ENCODE measurements at places on chromosomes 2 and 18.

GRCh38 chr2:127020536-127020935, 86.4 kb downstream of the BIN1 start:
- DNase-seq: no peak

GRCh38 chr2:11239666-11240462, 84.6 kb downstream of the SLC66A3 start:
- DNase-seq: no peak

DNA sequence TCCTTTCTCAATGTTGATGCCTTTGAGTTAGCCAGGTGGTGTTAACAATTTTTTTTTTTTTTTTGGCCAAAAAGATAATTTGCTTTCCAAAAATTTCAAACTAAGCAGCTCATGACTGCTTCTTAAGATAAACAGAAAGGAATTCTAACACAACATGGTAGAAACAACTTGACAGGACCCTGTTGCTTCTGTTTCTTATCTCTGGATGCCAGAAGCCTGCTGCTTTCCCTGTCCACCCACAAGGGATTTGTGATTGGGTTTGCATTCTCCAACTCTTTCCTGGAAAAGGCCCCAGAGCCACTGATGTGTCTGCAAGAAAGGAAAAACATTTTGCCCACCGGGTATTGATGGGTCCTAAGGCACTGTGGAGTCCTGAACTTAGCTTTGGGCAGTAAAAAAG, 217.2 kb upstream of the PKDCC start:
- no peak for DNase-seq

- DNase-seq: no peak
These were observed 314.0 kb downstream of the MEIS1 start for GRCh38 chr2:66748939-66749338.

DNA sequence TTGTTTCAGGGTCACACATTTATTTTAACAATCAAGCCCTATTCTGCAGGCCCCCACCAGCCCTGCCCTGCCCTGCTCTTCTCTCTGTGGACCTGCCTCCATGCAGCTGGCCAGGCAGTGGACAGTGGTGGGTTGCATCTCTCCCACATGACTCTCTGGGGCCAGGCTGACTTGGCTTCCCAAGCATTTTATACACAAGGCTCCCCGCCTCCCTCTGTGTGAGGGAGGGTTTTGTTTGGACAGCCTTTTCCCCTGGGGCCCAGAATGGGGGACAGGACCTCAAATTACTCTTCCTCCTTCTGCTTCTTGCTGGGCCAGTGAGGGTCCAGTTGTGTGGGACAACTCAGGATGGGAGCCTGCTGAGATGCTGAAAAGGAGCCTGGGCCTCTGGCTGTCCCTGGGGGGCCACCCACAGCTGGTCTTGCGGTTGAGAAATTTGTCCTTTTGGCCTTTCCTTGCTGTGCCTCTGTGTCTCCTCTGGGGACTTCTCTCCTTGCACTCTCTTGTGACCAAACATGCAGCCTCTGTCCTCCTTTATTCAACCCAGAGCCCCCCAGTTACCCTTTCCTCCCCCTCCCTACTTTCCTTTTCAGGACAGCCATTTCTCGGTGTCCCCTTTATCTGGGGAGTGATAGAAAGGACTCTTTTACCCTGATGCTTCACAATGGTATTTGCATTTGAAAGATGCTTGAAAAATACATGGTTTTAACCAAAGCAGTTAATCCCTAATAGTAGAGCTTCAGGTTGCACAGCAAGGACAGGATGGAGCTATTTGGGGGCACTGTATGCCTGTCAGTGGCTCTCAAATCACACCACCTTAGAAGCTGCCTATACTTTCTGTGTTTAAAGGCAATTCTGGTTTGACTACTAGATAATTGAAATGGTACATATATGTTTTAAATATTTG, 151.1 kb downstream of the FHOD3 start:
- no peak for DNase-seq

DNA sequence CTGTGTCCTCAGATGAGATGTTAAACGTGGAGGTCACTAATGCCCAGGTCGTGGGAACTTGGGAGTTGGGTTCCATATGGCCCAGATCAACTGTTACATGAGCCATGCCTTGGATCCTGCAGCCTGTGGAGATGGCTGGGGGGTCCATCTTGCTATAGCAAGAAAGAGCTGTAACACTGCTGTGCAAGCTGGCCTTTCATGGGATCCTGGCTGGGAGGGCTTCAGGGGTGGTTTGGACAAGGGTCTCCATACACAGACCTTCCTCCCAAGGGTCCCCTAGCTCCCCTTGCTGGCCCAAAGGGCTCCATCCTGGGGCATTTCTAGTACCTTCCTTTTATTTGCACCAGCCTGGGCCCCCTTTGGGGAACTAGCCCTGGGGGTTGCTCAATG, 337.7 kb downstream of the DYSF start:
- no peak for DNase-seq

- no peak for DNase-seq
These were observed 62.2 kb downstream of the EDAR start for GRCh38 chr2:108926561-108927380.

- no peak for DNase-seq
These were observed 6.2 kb upstream of the EFR3B start for GRCh38 chr2:25035537-25036220.

GRCh38 chr2:78768016-78768415, 257.5 kb upstream of the REG3G start:
- no peak for DNase-seq

GRCh38 chr18:22816266-22817176, 116.6 kb upstream of the RBBP8 start:
- no peak for DNase-seq

GRCh38 chr2:202015471-202015870, 18.2 kb upstream of the FZD7 start:
- no peak for DNase-seq

DNA sequence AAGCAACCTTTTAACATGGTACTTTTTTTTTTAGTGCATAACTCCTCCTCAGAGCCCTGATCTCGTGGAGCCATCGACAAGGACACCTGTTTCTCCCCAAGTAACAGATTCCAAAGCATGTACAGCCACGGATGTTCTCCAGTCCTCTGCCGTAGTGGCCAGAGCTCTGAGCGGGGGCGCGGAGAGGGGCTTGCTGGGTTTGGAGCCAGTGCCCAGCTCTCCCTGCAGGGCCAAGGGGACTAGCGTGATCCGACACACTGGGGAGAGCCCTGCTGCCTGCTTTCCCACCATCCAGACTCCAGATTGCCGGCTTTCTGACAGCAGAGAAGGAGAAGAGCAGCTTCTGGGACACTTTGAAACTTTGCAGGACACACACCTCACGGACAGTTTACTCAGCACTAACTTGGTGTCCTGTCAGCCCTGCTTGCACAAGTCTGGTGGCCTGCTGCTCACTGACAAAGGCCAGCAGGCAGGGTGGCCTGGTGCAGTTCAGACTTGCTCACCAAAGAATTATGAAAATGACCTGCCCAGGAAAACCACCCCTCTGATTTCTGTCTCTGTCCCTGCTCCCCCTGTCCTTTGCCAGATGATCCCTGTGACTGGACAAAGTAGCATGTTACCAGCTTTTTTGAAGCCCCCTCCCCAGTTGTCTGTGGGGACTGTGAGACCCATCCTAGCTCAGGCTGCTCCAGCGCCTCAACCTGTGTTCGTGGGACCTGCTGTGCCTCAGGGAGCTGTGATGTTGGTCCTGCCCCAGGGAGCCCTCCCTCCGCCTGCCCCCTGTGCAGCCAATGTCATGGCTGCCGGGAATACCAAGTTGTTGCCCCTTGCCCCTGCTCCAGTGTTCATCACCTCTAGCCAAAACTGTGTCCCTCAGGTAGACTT, 4.5 kb downstream of the KLF11 start:
- no peak for DNase-seq

- DNase-seq: no peak
These were observed 54.6 kb downstream of the PRKCE start for GRCh38 chr2:45706033-45706432.

DNA sequence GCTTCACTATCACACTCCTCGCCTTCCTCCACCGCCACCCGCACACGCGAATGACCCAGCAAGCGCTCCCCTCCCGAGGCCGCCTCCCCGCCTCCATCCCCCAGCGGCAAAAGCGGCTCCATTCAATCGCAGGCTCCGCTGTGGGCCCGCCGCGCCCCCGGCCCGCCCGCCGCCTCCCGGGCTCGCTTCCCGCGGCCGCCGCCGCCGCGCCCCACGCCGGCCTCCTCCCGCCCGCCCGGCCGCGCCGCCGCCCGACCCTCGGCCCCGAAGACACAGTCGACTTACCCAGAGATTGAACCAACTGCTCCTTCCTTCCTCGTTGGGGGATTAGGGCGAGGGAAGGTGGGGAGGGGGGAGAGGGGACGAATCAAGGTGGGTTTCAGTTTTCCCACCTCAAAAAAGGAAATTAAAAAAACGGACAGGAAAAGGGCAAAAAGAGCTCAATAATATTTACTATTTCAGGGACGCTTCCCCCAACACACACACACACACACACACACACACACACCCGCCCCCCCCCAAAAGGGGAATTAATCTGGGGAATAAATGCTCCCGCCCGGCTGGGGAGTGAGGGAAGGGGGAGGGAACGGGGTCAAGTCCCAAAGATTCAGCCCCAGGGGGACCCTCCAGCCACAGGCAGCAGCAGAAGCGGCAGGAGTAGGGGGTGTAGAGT, 743 bp downstream of the XPO1 start:
- no peak for DNase-seq

- no peak for DNase-seq
These were observed 52.0 kb upstream of the HS6ST1 start for GRCh38 chr2:128370468-128371247.

- no peak for DNase-seq
These were observed 90.2 kb downstream of the SMAD7 start for GRCh38 chr18:48860269-48861180.

- DNase-seq: no peak
These were observed 22.8 kb downstream of the ARHGAP28 start for GRCh38 chr18:6752202-6752860.

DNA sequence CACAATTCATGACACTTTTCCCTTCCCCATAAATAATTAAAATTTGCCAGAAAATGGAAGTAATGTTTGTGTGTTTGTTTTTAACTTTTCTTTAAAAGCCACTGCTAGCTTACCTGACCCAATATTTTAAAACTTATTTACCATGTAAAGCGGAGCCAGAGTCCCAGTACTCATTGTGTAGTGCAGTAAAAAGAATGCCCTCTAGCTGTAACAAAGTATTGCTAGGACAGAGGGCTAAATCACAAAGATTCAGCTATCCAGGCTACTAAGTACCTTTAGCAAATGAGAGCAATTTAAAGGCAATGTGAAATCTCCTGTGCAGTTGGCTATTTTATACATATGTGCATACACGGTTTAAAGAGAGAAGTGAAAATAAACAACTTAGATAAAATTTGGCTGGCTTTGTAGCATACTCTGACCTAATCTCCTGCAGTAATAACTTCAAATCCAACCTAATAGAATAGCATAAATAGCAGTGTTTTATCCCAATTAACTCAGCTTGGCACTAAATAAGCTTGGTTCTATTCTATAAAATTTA, 997.4 kb upstream of the PIK3C3 start:
- DNase-seq: no peak

- DNase-seq: no peak
These were observed 186.1 kb upstream of the STON1 start for GRCh38 chr2:48343571-48344440.

GRCh38 chr2:23078784-23079434, 306.1 kb upstream of the KLHL29 start:
- no peak for DNase-seq

DNA sequence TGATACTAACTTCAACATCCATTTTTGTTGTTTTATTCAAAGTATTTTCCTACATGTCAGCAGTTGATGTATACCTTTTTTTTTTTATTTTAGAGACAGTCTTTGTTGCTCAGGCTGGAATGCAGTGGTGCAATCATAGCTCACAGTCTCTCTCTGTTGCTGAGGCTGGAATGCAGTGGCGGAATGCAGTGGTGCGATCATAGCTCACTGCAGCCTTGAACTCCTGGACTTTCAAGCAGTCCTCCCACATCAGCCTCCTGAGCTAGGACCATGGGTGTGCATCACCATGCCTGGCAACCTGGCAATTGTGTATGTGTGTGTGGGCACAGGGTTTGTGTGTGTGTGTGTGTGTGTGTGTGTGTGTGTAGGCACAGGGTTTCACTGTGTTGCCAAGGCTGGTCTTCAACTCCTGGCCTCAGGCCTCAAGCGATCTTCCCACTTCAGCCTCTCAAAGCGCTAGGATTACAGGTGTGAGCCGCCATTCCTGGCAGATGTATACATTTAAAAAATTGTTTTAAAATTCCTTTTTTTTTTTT, 24.8 kb downstream of the SANBR start:
- no peak for DNase-seq

GRCh38 chr18:43175257-43175656, 59.8 kb upstream of the RIT2 start:
- no peak for DNase-seq

DNA sequence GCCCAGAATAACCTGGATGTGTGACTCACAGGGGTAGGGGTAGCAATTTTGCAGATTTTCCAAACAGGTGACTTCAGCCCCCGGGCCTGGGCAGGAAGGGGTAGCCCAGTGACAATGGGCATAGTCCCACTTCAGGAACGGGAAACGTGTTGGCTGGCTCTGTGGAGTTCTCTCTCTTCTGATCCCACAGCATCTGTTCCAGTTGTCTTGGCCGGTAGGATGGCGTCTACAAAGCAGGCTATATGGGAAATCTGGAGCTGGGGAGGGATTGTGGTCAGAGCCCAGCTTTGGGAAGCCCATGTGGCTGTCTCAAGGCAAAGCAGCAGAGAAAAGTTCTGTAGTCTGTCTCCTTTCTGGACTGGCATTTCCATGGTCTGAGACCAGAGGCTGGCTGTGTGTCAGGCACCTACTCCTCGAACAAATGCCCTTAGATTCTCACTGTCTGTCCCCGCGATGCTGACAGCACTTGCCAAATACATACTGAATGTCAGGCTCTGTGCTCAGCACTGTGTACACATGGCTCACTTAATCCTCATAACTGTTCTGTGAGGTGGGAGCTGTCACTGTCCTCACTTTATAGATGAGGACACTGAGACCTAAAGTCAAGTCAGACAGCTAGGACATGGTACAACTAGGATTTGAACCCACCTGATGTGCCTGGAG, 17.9 kb upstream of the TMEM214 start:
- no peak for DNase-seq

GRCh38 chr18:35426786-35427185, 49.6 kb upstream of the ZNF396 start:
- no peak for DNase-seq

Data from NCI-H1930 (cell line).